Type B pancreatic cell (in vitro differentiated cells): ENCODE measurements at places on chromosomes 1 and 21.

- DNase-seq, result no peak
Measured at GRCh38 chr1:200665861-200666260, 3.8 kb downstream of the DDX59 start.

DNA sequence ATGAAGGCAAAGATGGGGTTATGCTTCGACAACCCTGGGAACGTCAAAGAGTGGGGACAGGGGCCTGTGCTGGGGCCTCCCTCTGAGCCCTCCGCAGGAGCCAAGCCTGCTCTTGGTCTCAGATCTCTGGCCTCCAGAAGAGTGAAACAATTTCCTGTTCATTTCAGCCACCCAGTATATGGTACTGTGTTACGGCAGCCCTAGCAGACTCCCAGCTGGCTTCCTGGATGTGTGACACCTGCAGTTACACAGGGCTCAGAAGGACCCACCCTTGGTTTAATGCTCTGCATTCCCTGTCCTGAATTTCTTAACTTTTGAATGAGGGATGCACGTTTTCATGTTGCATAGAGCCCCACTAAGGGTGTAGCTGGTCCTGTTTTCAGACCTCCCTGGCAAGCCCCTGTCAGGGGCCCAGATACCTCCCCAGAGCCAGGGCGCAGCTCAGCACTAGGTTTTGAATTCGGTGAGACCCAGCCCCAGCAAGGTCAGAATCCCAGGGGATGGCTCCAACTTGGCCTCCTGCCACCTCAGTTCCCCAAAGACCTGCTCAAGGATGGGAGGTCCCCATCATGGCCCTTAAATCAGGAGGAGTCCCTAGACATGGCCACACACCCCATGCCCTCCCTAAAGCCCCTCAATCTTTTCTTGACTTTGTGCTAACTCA is 79.0 kb upstream of the IFFO2 start:
- DNase-seq, result no peak

GRCh38 chr1:209063767-209064659 is 519.5 kb upstream of the CAMK1G start:
- no peak for DNase-seq

DNA sequence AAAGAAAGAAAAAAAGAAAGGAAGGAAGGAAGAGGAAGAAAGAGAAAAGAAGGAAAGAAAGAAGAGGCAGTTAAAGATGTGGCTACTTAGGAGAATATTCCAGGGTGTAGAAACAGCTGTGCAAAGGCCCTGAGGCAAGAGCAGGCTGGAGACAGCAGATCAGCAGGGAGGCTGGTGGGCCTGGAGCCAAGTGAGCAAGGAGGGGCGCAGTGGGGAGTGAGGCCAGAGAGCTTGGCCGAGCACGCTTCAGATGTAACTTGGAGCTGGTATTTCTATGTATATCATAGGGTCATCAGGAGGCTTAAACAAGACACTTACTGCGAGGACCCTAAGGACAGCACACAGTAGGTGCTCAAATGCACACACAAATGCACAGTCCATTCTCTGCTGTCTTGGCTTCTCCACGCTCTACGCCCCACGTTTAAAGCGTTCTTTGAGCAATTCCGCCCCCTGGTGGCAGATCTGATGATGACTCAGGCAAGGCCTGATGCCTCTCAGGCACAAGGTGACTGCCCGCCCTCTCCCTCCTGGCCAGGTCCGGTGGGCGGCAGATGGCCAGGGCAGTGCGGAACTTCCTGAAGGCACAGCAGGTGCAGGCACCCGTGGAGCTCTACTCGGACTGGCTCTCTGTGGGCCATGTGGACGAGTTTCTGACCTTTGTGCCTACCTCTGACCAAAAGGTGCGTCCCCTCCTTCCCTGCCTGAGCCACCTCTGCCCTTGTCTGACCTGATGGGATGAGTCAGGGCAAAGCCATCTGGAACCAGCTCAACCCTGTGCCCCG is 11.9 kb upstream of the PADI3 start:
- peak; percentile 90 for DNase-seq

GRCh38 chr1:222095606-222096475 is 354.0 kb upstream of the DUSP10 start:
- DNase-seq, result no peak

DNA sequence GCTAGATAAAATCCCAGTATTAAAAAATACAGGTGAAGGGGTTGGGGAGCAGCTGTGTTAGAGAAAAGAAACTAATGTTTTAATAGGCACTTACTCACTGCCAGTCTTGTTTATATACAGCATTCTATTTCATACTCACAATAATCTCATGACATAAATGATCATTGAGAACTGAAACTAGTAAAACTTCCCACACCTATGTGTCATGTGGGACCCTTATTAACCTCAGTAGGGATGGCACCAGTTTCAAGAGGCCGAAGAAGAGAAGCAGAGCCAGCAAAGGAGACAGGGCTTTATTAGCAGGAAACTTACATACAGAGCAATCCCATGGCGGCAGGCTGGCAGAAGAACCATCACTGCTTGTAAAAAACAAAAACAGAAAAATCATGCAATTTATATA is 48.8 kb upstream of the KCNH1 start:
- no peak for DNase-seq
